ENCODE measurements at places on chromosomes 7 and 10.
A peak's percentile ranks its signal among the peaks of the same experiment; 100 is the strongest.

GRCh38 chr7:83155407-83155806 lies 7.3 kb downstream of the PCLO start:
- DNase-seq: no peak

- no peak for DNase-seq
Observed at GRCh38 chr7:146206270-146206669, 89.7 kb downstream of the CNTNAP2 start.

DNA sequence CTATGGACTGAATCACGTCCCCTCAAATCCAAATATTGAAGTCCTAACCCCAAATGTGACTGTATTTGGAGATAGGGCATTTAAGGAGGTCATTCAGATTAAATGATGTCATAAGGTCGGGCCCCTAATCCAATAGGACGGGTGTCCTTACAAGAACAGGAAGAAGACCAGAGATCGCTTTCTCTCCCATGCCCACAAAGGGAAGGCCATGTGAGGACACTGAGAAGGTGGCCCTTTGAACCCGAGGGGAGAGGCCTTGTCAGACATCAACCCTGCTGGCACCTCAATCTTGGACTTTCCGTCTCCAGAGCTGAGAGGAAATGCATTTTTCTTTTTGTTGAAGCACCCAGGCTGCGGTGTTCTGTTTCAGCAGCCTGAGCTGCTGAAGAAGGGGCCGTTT lies 72.3 kb upstream of the KLF6 start:
- no peak for DNase-seq

DNA sequence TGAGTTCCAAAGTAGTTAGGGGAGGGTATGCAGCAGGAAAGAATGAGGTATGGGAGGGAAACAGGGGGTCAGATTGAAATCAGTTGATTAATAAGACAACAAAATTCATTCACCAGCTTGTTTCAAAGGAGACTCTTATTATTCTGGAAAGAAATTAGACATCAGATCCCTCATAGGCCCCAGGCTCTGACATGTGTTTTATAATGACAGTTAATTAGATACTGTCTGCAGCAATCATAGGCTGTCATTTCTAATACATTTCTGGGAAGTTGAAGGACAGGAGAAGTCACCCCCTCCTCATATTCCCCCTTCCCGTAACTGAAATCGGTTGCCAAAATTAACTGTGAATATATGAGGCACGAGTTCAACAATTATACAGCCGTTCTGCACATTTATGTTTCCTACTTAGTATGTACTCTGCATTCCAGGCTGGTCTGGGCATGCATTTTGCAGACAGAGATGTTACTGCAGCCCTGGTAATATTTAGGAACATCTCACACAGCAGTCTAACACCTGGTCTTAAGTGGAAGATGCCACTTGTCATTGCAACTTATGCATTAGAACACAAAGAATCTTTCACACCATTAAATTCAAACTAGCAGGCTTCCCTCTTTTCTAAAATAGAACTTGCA lies 355.2 kb upstream of the LRGUK start:
- no peak for DNase-seq

- DNase-seq: no peak
Observed at GRCh38 chr7:29565224-29565630, 1.6 kb downstream of the PRR15 start.

- DNase-seq: no peak
Observed at GRCh38 chr10:113097036-113097435, 147.0 kb downstream of the TCF7L2 start.

DNA sequence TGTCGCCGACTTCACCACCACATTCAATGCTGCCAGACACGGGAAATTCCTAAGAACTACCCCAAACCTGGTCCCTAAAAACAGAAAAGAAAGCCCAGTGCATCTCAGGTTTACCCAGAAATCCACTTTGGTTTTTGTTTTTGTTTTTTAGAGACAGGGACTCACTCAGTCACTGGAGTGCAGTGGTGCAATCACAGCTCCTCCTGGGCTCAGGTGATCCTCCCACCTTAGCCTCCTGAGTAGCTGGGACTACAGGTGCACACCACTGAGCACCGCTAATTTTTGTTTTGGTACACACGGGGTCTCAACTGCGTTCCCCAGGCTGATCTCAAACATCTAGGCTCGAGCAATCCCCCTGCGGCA lies 22.8 kb downstream of the MAD1L1 start:
- no peak for DNase-seq

DNA sequence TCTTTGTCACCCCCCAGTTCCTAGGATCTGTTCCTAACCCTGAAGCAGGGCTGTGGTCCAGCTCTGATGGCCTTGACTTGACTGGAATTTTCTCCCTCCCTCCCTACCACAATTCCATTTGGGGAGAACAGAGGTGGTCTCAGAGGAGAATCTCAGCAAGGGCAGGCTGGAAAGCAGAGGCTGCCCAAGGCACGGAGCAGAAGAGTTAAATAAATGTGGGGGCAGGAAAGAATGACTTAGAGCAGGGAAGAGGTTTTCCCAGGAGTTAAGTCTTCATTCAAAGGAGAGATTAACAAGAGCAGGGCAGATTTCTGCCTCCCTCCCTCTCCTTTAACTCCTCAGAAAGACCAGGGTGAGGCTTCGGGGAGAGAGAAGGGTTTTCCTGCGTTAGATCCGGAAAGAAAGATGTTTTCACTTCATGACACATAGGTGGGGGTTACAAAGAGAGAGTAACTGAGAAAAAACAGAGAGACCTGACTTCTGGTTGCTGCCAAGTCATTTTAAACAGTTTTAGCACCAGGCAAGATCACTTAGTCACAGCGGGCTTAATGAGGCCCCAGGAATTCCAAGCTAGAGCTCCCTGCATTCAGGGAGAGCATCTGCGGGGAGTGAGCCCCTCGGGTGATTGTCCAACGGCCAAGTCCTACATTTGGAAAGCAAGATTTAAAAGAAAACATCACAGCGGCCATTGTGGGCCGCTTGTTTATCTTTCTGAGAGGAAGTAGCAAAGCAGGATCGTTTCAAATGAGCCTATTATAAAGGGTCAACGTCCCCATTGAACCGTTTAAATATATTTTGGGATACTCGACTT lies 78.7 kb downstream of the ARHGAP22 start:
- no peak for DNase-seq

DNA sequence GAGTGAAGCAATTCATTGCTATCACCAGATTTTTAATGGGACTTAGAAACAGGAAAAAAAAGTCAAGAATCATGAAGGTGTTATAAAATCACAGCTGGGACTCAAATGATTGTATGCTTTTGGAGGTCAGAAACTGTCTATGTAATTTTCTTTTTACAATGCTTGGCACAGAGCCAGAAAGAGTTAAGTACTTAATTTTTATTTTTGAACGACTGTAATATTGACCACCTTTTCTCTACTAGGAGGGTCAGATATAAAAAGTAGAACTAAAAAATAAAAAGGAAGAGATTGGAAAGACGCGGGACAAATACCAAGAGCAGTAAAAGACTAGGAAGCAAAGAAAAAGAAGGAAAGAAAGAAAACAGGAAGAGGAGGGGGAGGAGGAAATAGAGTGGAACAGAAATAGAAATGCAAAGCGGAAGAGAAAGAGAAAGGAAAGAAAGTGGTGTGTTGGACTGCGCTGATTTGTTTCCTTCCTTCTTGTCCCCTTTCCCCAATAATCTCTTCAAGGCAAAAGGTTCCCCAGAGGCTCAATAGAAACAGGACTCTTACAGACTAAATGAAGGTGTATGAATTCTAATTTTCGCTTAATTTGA lies 23.2 kb upstream of the C1GALT1 start:
- no peak for DNase-seq

DNA sequence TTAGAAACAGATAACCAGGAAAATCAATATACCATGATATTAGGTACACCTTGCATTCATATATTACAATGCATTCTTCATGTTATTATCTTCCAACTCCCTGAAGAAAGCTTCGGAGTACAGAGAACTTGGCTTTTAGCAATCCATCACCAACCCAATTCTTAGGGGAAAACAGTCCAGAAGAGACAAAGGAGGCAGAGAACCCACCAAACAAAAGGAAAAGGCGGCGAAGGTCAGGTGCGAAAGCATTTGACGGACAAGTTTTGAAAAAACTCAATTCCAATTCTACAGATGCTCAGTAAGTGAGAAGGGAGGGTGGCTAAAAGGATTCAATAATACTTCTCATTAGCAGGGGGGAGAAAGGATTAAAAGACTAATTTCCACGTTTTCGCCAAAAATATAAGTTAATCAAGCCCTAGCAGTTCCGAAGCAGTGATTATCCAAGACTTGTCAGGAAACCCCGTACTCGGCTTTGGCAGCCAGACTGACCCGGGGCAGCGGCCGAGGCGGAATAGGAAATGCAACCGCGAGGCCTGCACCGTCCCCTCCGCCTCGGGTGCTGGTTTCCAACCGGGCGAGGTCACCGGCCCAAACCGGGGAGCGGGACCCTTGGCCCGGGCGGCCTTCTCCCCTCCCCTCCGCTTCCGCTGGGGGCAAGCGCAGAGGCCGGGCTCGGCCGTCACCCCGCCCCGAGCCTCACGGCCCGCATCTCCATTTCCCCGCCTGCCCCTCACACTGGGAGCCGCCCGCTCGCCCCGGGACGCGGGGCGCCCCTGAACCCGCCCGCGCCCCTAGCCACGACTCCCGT lies 747 bp downstream of the GDI2 start:
- DNase-seq: no peak

DNA sequence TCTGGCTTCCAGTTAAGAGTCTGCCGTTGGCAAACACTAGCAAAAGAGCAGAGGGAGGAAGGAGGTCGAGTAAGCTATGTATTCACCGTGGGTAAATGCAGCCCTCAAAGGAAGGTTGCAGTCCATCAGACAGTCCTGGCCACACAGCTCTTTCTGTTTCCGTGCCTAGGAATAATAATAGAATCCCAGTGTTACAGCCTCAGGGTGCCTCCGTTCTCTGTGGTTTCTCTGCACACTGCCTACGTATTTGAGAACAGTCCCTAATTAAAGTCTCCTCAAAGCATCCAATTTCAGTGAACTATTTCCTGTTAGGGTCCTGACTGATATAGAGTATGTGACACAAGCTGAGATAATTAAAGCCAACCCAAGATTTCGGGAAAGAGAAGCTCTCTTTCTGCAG lies 176.7 kb downstream of the GPAM start:
- no peak for DNase-seq

- no peak for DNase-seq
Observed at GRCh38 chr10:23912884-23913404, 296.0 kb upstream of the KIAA1217 start.

DNA sequence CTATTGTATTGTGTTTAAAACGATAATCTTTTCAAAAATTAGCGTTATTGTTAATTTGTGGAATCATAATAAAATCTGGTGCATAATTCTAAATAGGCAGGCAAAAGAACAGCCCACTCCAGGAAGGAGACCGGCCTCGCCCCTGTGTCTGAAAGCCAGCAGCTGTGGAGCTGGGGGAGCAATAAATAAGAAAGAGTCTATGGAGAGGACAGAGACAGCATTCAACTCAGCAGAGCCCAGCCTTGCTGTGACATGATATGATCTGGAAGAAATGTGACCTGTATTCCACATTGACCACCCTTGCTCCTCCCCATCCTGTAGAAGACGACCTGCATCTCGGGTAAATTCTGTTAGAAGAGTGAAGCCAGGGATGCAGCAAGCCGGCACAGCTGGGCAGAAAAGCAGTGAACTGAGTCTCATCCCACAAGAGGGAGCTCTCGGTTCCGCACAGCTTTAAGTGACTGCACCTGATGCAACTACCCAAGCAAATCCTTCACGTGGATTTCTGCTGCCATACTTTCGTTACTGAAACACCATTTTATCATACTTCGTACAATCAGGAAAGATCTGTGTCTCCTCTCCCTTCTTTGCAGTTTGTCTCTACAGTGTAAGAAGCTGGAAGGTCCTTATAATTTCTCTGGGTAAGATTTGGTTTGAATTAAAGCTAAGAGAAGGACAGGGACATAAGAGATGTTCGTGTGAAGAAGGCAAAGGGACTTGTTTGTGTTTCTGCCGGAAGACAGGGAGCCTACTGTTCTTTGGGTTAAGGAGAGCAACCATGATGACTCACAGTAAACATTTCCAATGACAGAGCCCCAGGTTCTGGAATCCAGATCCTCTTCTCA lies 427.1 kb downstream of the GPAM start:
- DNase-seq: no peak

DNA sequence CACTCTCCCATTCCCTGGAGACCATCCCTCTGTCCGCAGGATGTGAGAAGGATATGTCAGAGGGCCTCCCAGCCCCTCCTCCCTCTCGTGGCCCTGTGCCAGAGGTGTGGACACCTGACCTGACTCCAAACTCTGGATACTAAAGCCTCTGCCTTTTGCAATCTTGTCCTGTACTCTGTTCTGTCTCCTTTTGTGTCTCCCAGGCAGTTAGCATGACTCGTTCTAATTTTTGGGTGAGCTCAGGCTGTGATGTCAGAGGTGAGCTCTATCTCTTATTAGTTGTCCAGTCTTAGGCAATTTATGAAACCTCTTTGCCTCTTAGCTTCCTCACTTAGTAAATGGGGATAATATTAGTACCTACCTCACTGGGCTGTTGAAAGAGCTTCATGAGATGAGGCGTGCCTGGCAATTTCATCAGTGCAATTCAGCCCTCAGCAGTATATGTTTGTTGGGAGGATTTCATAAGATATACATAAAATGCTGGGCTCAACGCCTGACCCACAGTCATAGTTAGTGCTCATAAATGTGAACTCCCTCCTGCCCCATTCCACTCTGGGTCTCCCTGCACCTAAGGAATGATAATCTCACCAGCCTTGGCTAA lies 10.9 kb downstream of the MARVELD1 start:
- DNase-seq: no peak

- DNase-seq: no peak
Observed at GRCh38 chr7:145737617-145738016, 379.0 kb upstream of the CNTNAP2 start.

- DNase-seq: no peak
Observed at GRCh38 chr10:17989908-17990767, 38.4 kb downstream of the SLC39A12 start.

GRCh38 chr10:126525326-126525725 lies 137.0 kb upstream of the ADAM12 start:
- DNase-seq: no peak

DNA sequence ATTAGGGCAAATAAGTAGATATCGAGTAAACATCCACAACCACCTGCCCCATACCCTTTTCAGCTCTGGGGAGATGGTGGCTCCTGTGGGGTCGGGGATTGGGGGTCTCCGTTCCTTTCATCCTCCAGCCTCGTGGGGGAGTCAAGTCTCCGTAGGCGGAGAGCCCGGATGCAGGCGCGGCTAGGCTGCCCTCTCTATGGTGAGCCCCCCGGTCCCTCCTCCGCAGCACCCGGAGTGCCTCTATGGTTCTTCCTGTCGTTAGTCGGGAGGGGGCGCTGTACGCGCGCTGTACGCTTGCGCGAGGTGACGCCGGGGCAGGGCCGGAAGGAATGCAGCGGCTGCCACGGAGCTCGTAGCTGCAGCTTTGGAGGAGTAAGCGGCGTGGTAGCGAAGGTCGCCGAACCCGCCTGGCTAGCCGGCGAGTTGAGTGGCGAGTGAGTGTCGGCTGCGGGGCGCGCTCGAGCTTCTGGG lies 14.8 kb upstream of the MMD2 start:
- peak; percentile 89 for DNase-seq

GRCh38 chr7:47537716-47538675 lies 43.9 kb downstream of the TNS3 start:
- no peak for DNase-seq
